NCI-H1105 treated with DMSO at 0.1 percent for 48 hours (cell line): ENCODE measurements at places on chromosomes 5 and 9.

DNA sequence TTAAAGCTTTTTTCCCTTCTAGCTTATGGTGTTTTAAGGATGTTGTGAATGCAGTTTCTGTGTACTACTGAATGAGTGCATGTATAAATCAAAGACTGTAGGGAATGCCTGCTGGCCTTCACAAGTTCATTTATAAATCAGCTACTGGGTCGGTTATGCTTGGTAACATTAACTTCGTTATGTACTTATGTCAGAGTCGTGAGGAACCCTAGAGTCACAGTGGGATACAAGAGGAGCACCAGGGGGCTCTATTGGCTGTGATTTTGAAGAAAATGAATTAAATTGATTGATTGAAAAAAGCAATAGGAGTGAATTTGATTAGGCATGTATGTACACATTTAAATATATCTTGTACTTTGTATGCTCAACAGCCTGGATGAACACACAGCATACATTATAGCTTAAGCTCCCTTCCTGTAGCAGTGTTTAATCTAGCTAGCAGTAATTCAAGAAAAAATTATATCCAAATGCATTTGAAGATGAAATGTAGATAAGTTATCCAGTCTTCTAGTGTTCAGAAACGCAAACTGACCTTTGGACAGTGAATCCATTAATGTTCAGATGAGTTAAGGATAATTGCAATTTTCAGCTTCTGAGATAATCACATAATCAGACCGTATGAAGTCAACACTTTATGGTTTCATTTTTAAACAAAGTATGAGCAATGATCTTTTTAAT is 204.2 kb downstream of the KDM4C start:
- DNase-seq = no peak

DNA sequence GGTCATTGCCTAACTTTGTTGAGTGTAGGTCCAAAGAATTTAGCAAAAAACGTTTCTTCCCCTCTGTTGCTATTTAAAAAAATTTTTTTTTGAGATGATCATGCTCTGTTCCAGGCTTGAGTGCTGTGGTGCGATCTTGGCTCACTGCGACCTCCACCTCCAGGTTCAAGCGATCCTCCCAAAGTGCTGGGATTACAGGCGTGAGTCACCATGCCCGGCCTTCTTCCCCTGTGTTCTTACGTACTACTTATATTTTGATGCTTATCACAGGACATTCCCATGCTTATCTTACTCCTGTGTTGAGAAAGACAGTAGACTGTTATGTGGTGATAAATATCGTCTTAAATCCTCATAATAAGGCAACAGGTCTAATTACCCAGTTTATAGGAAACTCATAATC is 2.5 kb downstream of the ACER2 start:
- no peak for DNase-seq

- no peak for DNase-seq
Observed at GRCh38 chr5:128036950-128037349, 46.6 kb upstream of the SLC12A2 start.

DNA sequence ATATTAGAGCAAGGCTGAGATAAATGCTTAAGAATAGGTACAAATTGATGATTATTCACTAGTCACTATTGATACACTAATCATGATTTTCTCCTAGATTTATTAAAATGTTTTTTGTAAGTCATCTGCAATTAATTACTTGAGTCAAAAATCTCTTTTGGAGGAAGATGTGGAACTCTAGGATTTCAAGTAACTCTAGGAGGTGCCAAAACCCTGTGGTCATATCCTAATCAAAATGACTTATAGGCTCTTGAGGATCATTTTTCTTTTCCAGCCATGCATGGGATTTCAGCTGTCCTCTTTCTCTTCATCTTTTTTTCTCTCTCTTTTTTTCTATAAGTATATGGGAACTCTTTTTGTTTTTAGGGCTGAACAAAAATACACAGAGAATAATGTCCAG is 141.8 kb upstream of the CD180 start:
- no peak for DNase-seq

DNA sequence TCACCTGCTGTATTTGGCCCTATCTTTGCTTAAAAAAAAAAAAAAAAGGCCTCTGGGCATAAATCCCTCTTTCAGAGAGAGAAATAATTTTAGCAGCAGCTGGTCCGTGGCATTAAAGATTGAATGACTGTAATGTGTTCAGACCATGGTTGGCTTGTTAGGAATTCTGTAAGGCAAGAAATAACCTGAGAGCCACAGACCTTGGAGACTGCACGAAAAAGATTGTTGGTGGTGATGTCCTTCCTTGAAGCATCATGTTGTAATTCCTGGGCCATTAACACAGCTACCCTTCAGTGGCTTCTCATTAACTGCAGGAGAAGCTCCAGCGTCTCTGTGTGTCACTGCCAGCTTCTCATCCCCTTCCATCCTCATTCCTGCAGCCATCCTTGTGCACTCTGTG is 79.0 kb downstream of the SGCD start:
- DNase-seq = no peak

GRCh38 chr9:124489222-124489621 is 18.0 kb downstream of the NR5A1 start:
- DNase-seq = no peak

DNA sequence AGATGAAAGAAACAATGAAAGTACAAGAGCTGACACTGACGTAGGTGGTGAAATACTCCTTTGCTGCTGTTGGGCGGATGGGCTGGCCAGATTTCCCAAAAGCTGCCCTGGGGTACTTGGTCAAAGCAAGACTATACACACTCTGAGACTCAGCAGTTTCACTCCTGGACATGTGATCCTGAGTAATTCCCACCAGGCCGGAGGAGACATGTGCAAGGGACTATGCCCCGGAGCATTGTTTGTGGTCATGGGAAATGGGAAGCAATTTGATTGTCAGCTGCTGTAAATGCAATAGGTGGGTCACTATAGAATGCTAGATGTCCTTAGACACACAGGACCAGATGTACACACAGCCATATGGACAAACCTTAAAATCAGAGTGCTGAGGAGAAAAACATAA is 116.1 kb downstream of the DCP2 start:
- no peak for DNase-seq

GRCh38 chr9:22790329-22790728 is 343.7 kb downstream of the DMRTA1 start:
- DNase-seq = no peak

DNA sequence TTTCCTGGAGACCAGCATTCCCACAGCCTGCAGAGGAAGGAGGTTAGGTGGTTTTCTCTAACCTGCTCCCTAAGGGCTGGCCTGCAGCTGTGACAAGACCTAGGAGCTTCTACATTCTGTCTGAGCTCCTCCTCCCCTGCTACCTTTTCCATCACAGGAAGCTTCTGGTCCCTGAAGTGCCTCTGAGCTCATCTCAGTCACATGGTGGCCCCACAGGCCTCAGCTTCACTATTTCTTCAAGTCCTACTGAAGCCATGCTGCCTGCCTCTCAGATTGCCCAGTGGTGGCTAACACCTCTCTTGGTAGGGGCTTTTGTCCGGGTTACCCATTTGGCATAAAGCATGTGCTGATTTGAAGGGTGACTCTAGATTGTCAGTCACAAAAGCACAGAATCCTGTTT is 259.4 kb downstream of the CRB2 start:
- DNase-seq = no peak

DNA sequence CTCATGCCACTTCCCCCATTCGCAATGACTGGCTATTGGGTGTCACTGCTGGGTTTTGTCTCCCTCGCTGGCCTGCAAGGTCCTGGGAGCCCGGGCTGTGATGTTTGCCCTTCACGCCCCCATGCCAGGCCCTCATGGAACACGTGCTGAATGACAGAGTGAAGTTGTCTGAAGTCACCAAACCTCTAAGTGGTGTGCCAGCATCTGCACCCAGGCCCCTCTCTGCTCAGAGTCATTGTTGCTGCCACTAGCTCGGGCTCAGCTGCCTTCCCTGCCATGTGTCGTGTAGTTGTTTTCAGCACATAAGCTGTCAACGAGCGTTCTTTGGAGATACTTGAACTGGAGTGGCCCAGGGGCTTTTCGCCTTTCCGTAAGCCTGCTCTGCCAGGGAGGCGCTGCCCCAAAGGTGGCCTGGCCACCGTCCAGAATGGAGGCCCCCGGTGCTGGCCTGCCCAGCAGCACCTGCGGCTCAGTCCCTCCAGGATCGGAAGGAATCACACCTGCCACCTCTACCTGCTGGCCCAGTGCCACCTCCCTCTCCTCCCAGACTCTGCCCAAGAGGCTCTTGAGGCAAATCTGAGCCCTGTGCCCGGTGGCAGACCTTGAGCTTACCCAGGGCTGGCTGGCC is 250.1 kb downstream of the PBX3 start:
- peak; percentile 95 for DNase-seq

GRCh38 chr9:136687721-136688223 is 515 bp upstream of the AGPAT2 start:
- DNase-seq = no peak

- DNase-seq = no peak
Observed at GRCh38 chr5:74543162-74543995, 97.1 kb downstream of the ENC1 start.

DNA sequence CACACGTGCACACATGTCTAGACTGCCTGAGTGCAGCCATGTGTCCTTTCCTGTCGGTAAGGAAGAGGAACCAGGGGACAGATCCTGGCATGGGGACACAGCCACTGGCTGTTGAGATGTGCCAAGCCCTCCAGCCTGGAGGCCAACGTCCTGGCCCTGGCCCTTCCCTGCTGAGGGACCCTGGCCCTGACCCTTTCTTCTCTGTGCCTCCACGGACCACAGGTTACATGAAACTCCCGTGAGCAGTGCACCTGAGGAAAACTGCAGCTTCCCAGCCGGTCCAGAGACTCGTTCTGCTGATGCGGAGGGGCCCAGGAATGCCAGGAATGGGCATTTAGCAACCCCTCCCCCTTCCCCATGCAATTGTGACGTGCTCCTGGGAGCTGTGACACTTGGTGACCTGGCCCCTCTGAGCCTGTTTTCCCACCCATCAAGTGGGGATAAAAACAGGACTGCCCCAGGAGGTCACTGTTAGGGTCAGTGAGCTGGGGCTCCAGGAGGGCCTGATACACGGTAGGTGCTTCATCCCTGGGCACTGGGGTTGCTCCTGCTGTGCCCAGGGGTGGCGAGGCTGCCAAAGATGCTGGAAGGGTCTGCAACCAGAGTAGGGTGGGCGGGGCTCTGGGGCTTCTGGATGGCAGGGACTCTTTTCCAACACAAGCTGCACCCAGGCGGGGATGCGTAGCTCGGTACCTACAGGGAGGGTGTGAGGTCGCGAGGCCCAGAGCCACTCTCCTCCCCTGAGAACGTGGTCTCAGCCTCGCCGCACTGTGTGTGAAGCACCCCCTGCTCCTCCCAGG is 151.5 kb downstream of the C9orf50 start:
- DNase-seq = no peak

- DNase-seq = no peak
Observed at GRCh38 chr5:45695804-45696156, 400 bp downstream of the HCN1 start.

GRCh38 chr5:72608297-72608696 is 101.1 kb upstream of the ZNF366 start:
- peak; percentile 3 for DNase-seq

GRCh38 chr5:72387985-72388384 is 67.8 kb downstream of the PTCD2 start:
- DNase-seq = no peak

- DNase-seq = no peak
Observed at GRCh38 chr5:93892481-93892880, 151.1 kb upstream of the POU5F2 start.

DNA sequence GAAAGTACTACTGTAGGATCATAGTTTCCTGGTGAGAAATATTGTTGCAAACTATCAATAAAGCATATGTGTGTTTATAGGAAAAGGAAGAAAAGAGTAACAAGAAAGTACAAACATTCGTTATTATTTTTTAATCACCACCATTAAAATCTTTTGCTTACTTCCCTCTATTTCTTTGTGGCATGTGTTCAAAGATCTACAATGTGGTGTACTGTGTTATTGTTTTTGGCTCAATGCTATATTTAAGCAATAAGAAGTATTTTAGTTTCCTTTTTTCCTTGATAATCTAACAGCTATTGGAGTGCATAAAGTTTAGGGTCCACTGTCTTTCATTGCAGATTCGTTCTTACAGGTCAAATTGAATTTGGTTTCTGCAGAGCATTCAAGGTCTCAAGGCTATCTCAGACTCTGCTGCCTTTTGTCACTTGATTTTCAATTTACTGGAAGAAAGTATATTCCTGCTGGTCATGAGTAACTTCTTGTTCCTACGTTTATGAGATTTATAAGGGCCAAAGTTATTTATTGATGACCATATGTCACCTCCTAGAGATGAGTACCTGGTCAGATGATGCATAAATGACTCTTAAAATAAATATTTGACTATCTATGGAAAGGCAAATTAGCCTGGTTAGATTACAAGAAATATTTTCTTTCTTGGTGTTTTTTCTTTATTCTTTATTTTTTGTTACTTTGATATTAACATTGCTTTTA is 323.0 kb downstream of the TMEM167A start:
- no peak for DNase-seq

GRCh38 chr5:99721506-99721905 is 792.7 kb upstream of the CHD1 start:
- no peak for DNase-seq

GRCh38 chr9:36964791-36965190 is 69.3 kb downstream of the PAX5 start:
- no peak for DNase-seq

GRCh38 chr5:77224672-77225355 is 14.3 kb downstream of the PDE8B start:
- DNase-seq = no peak
